ENCODE measurements at places on chromosomes 1 and 21. TPM values are rescaled to one million over a fixed set of nuclear protein-coding genes. Genes with fewer than 3 reads are reported as not detected.

DNA sequence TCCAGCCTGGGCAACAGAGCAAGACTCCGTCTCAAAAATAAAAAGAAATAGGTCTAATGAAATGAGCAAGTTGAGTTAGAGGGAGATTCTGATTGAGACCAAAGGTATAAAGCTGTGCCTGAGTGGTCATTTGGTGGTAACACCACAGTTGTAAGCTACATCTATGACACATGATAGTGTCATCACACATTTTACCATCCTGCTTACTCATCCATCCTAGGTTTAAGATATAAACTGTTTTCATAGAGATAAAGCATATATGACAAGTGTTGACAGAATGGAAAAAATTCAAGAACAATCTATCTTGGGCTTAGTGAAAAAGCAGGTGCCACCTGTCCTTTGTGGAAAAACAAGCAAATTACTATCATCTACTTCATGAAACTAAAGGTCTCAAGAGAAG, 7.1 kb upstream of the CFAP141 start:
- DNase-seq = no peak

- peak; percentile 17 for DNase-seq
Measured at GRCh38 chr1:27727126-27727525, 1.4 kb downstream of the FAM76A start.

DNA sequence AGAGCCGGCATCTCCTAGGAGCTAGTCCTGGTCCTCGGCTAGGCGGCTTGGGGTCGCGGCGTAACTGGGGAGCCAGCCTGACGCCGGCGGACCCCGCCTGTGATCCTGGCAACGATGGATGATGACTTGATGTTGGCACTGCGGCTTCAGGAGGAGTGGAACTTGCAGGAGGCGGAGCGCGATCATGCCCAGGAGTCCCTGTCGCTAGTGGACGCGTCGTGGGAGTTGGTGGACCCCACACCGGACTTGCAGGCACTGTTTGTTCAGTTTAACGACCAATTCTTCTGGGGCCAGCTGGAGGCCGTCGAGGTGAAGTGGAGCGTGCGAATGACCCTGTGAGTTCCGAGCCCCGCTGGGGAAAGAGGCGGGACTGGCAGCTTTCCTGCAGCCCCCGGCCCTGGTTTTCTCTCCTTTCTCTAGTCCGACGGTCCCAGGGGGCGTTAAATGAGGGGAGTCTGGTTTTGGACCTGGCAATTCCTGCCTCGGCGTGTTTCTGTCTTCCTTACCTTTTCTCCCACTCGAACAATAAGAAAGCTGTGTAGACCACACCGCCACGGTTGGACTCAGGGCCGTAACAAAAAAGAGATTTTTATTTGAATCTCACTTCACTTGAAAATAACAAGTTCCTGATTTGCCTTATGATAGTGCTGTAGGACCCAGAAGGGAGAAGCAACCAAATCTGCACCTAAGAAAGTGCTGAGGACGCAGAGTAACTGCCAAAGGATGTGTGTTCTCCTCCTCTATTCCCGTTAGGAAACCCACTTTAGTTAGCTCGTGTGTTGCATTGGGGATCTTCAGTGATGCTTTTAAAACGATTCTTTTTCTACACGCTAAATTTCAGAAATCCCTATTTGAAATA, at the start of gene SPRTN:
Gene SPRTN (plus strand): TSS at position 24 of the 859 bp plus-strand sequence. CDS start 91 bp downstream, at position 115.
- peak; percentile 35 for DNase-seq

- DNase-seq = no peak
Measured at GRCh38 chr21:23858878-23859277, 1748.4 kb downstream of the MRPL39 start.

GRCh38 chr1:114033216-114033706, 54.0 kb downstream of the OLFML3 start:
- no peak for DNase-seq

The PATJ gene
- total RNA-seq = 5.1 TPM
